ENCODE measurements at places on chromosomes 2 and 18. TPM values are rescaled to one million over a fixed set of nuclear protein-coding genes. Genes with fewer than 3 reads are reported as not detected.

DNAJC5G gene
- not detected for total RNA-seq

CDK15 gene
- 0.47 TPM for total RNA-seq

PPP1R1C gene
- not detected for total RNA-seq

CD302 gene
- total RNA-seq, result 18.7 TPM

RPIA gene
- total RNA-seq, result 2.9 TPM

TNP1 gene
- not detected for total RNA-seq

TYMS gene
- total RNA-seq, result 3.2 TPM

ERICH2 gene
- not detected for total RNA-seq

REEP1 gene
- 0.12 TPM for total RNA-seq

CRACDL gene
- total RNA-seq, result under 0.01 TPM

KRTCAP3 gene
- 5.2 TPM for total RNA-seq

RRM2 gene
- 8.8 TPM for total RNA-seq

PRLH gene
- total RNA-seq, result not detected

SRD5A2 gene
- total RNA-seq, result not detected

SPATA3 gene
- not detected for total RNA-seq

CCL20 gene
- 0.47 TPM for total RNA-seq

ALPI gene
- total RNA-seq, result not detected

EPB41L3 gene
- total RNA-seq, result 49.5 TPM

TEX44 gene
- not detected for total RNA-seq

TACR1 gene
- under 0.01 TPM for total RNA-seq

GKN1 gene
- not detected for total RNA-seq

LRATD1 gene
- total RNA-seq, result not detected

ZNF2 gene
- total RNA-seq, result 7.2 TPM

C2orf80 gene
- total RNA-seq, result not detected

UGT1A5 gene
- not detected for total RNA-seq

NETO1 gene
- not detected for total RNA-seq

ARHGAP15 gene
- not detected for total RNA-seq

GALNT14 gene
- total RNA-seq, result 0.09 TPM

TDRD15 gene
- not detected for total RNA-seq

HS1BP3 gene
- 28.9 TPM for total RNA-seq

LYPD6 gene
- 2.7 TPM for total RNA-seq

GALNT5 gene
- total RNA-seq, result 1.7 TPM

SERPINB4 gene
- total RNA-seq, result not detected

ANKRD30B gene
- not detected for total RNA-seq

ITPRIPL1 gene
- 0.34 TPM for total RNA-seq

GALNT13 gene
- total RNA-seq, result 0.09 TPM

KCNK3 gene
- 0.09 TPM for total RNA-seq

ASAP2 gene
- 20.3 TPM for total RNA-seq

SLC25A12 gene
- 19.1 TPM for total RNA-seq

PLGLB1 gene
- 0.93 TPM for total RNA-seq

LIMS3 gene
- total RNA-seq, result 1.9 TPM

SIX2 gene
- total RNA-seq, result 19.5 TPM

FAM228A gene
- 0.58 TPM for total RNA-seq

AQP12B gene
- not detected for total RNA-seq

COPS8 gene
- total RNA-seq, result 108 TPM

FRZB gene
- 0.60 TPM for total RNA-seq

ACKR3 gene
- 15.8 TPM for total RNA-seq

ZNF396 gene
- total RNA-seq, result 1.4 TPM

CYRIA gene
- total RNA-seq, result 0.51 TPM

CNDP1 gene
- total RNA-seq, result not detected

ZAP70 gene
- total RNA-seq, result 2.2 TPM

SGO2 gene
- total RNA-seq, result 4.7 TPM

ABCG8 gene
- not detected for total RNA-seq

WDSUB1 gene
- 5.7 TPM for total RNA-seq

AQP4 gene
- total RNA-seq, result not detected

SCLY gene
- total RNA-seq, result 9.9 TPM

SS18 gene
- 76.4 TPM for total RNA-seq

UGT1A7 gene
- total RNA-seq, result not detected

TGFA gene
- not detected for total RNA-seq
